Daoy (cell line): ENCODE measurements at places on chromosomes 7 and 10.

DNA sequence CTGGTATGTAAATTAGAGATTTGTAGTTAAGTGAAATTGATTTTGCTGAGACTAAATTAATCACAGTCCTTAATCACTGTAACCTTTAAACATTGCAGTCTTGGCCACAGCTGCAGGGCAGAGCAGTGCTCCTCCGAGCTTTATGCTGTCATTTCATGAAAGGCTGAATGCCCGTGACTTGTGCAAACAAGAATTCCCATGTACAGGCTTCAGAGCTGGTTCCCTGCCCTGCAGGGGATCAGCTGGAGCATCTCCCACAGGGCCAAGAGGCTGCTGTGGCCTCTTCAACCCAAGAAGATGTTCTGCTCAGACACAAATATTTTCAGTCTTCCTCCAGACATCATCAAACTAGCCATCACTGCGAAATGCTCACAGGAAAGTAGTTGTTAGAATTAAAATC is 419.1 kb downstream of the AUTS2 start:
- DNase-seq = no peak

- no peak for DNase-seq
Observed at GRCh38 chr7:47746468-47746867, 164.6 kb upstream of the TNS3 start.

DNA sequence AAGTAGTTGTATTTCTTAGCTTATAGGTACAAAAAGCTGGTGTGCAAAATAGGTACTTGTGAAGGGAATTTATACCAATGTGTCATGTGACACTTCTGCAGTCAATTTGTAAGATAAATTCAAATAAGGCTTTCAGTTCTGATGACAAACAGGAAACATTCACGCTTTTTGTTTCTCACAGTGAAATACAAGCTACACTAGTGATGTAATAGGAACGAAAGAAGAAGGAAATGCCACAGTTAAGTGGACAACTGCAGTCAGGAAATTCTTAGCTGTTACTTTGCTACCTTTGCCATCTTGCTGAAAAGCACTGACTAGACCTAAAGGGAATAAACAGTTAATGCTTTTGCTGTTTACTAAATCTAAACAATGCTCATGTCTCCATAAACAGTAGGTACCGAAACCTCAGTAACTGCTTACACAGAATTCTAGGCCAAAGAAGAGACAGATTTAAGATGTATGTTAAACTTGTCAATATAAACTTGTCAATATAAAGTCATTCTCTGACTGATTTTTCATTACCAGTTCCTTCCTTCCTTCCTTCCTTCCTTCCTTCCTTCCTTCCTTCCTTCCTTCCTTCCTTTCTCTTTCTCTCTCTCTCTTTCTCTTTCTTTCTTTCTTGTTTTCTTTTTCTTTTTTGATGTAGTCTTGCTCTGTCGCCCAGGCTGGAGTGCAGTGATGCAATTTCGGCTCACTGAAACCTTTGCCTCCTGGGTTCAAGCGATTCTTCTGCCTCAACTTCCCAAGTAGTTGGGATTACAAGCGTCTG is 10.1 kb downstream of the OTUD1 start:
- DNase-seq = no peak

- DNase-seq = peak; percentile 78
Observed at GRCh38 chr10:33509231-33509831, 174.9 kb upstream of the NRP1 start.

DNA sequence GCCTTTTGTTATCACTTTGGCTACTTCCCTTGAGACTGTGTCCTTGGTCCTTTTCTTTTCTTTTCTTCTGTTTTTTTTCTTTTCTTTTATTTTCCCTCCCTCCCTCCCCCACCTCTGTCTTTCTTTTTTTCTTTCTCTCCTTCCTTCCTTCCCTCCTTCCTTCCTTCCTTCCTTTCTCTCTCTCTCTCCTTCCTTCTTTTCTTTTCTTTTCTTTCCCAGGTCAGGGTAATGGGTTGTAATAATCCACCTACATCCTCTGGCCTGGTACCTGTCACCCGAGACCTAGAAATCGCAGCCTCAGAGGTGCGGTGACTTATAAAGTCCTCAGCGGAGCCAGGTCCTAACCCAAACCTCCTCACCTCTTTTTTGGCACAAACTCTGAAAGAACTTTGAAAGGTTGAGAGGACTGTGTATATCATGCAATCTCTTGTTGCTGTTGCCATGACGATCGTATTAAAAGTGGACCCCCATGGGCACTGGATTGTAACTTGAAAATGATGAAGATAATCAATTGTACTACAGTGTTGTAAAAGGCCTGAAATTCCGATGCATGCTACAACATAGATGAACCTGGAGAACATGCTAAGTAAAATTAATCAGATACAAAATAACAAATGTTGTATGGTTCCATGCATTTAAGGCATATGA is 140.7 kb upstream of the AGK start:
- no peak for DNase-seq

- DNase-seq = no peak
Observed at GRCh38 chr7:151205730-151206129, 4.6 kb downstream of the H2BK1 start.

DNA sequence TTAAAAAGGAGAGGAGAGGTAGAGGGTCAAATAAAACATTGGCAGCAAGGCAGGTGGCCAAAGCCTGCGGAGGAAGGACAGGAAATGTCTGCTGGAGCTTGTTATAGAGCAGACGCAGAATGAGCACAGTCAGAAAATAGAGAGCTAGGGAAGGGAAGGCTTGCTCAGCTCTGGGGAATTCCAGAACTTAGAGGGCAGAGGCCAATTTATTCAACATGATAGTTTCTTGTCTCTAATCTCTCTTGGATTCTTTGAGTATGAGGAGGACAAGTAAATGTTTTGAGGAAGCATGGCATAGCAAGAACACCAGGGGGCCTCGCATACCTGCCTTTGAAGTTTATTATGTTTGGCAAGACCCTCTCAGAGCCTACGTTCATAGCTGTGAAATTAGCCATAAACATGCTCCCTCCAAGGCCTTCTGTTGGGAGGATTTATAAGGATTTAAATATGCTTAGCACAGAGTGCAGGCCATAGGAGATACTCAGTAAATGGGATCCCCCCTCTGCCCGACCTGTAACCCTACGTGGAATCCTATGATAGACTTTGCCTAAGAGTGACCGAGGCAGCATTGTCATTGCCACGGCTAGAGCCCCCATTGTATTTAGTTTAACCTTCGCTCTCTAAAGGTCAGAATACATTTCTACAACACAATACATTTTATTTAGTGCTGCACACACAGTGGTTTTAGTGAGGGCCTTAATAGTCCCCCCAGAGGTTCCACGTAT is 293.9 kb downstream of the CCDC3 start:
- DNase-seq = peak; percentile 89

DNA sequence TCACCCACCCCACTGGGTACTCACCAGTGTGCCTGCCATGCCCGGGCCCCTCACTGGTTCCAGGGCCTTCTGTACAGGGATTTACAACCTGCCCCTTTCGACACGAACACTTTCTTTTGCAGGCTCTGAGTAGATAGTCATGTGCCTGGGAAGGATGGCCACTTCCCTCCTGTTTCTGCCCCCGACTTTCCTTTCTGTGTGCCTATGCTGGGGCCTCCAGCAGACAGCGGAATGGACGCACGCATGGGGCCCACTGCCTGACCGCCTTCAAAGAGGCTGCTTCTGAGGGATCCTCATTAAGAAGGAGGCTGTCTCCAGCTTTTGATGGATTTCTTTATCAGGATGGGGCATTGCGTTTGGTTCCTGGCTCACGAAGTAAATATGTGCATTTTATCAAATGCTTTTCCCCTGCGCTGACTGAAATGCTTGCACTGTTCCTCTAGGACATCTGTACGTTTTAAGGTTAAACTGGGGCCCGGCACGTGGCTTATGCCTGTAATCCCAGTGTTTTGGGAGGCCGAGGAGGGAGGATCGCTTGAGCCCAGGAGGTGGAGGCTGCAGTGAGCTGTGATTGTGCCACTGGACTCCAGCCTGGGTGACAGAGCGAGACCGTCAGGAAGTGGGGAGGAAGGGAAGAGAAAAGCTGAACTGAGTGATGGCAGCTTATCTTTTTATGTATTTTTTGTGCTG is 29.4 kb upstream of the NKX6-2 start:
- no peak for DNase-seq

GRCh38 chr7:112752576-112752975 is 37.6 kb downstream of the TMEM168 start:
- no peak for DNase-seq

DNA sequence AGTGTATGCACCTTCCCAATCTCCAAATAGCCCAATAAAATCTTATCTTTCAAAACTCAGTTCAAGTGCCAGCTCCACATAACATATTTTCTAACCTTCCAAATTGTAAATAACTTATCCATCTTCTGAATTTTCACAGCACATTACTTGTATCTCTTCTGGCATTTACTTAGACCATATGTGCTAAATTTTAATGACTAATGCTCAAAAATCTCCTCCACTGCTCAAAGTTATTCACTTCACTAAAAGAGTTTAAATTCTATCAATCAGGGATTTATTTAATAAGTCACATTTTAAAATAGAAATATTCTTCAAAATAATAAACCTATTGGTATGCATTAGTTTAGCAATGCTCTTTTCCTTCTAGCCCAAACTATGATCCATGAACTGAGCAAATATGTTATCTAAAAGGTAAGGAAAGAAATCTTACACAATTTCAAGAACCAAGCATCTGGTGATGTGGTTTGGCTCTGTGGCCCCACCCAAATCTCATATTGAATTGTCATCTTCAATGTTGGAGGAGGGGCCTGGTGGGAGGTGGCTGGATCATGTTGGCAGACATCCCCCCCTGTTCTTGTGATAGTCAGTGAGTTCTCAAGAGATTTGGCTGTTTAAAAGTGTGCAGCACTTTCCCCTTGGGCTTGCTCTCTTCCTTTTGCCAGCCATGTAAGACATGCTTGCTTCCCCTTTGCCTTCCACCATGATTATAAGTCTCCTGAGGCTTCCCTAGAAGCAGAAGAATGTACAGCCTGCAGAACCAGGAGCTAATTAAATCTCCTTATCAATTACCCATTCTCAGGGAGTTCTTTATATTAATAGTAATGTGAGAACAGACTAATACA is 28.1 kb upstream of the GPR22 start:
- no peak for DNase-seq
